ENCODE measurements at places on chromosomes 3 and 15. TPM values are rescaled to one million over a fixed set of nuclear protein-coding genes. Genes with fewer than 3 reads are reported as not detected.

GRCh38 chr3:171230865-171231264 lies 204.3 kb upstream of the SLC2A2 start:
- no peak for DNase-seq
- no peak overlapping the region for H3K4me3 ChIP-seq
- H3K4me1 ChIP-seq = peaks cover 4% of the 10 kb centered on the region
- no peak overlapping the region for H3K27ac ChIP-seq
- no peaks in the 10 kb centered on the region for H3K36me3 ChIP-seq

DNA sequence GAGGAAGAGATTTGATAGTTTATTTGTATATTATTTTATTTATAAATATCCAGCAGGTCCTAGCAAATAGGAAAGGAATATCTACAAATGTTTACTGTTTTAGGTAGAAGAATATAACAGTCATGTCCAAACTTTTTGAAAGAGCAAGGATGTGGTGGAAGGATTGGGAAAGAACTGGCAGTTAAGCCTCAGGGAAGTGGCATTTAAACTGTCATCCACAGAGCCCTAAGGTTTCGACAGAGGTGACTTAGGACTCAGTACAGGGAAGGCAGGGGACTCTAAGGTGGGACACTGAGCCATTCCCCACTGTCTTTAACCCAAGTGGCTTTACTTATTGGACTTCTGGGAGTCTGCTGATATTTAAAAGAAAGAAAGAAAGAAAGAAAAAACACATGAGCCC lies 11.8 kb upstream of the TMEM87A start:
- H3K27me3 ChIP-seq = no peaks in the 10 kb centered on the region
- no peaks in the 10 kb centered on the region for H3K36me3 ChIP-seq
- no peak overlapping the region for H3K27ac ChIP-seq
- no peak for DNase-seq
- H3K4me3 ChIP-seq = no peak overlapping the region

DNA sequence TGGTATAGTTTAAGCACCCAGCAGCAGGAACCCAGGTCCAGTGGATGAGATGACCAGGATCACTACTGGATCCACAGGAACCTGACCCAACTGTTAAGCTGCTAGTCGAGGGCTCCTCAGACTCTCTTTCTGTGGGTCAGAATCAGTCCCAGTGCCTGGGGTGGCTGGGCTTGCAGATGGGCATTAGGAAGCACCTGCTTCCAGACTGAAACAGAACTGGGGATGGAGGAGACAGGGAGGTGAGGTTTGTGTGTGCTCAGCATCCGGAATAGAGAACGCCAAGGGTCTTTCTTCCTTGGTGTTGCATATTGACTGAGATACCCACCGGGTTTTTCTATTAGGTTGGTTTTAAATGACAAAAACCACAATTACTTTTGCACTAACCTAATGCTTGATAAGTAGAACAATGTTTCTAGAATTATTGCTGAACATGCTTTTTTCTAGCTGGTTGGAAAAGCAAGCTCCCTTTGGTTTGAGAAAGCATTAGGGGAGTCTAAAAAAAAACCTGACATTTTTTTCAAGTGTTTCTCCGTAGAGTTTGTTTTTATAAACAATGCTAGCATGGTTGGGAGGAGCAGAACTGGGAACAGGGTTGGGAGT lies 779 bp downstream of the ST3GAL6 start:
- H3K36me3 ChIP-seq = no peaks in the 10 kb centered on the region
- no peak overlapping the region for H3K4me3 ChIP-seq
- no peak for DNase-seq
- H3K4me1 ChIP-seq = peaks cover 55% of the 10 kb centered on the region
- H3K27ac ChIP-seq = no peak overlapping the region

GRCh38 chr3:5766848-5767247 lies 579.3 kb downstream of the EDEM1 start:
- no peaks in the 10 kb centered on the region for H3K36me3 ChIP-seq
- no peaks in the 10 kb centered on the region for H3K27me3 ChIP-seq

DNA sequence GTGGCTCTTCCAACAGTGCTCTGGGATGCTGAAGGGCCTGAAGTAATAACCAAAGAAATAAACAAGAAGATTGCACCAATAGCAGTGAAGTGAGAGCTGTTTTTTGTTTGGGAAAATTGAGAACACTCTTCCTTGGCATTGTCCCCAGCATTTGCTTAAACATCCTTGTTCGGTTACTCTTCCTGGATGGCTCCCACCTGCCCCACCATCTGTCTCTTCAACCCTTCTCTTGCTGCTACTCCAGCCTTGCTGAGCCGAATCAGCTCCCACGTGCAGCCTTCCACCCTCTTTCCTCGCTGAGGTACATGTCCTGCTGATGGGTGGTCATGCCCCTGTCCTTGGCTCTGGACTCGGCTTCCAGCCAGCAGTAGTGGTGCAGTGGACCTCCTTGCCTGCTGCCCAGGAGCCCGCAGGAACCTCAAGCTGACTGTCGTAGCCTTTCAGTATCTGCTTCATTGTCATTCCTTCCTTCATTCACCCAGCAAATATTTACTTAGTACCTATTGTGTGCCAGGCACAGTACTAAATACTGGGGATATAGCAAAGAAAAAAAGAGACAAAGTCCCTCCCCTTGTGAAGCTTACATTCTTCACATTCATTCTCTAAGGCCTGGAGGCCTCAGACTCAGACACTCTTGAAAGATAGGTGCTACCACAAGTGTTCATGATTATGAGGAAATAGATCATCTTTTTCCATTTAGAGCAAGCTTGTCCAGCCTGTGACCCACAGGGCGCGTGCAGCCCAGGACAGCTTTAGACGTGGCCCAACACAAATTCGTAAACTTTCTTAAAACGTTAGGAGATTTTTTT lies 17.1 kb upstream of the VILL start:
- H3K27ac ChIP-seq = no peak overlapping the region
- no peak for DNase-seq
- no peaks in the 10 kb centered on the region for H3K27me3 ChIP-seq
- H3K36me3 ChIP-seq = no peaks in the 10 kb centered on the region
- H3K4me3 ChIP-seq = no peak overlapping the region

The COMMD4 gene
- 17.9 TPM for total RNA-seq

DNA sequence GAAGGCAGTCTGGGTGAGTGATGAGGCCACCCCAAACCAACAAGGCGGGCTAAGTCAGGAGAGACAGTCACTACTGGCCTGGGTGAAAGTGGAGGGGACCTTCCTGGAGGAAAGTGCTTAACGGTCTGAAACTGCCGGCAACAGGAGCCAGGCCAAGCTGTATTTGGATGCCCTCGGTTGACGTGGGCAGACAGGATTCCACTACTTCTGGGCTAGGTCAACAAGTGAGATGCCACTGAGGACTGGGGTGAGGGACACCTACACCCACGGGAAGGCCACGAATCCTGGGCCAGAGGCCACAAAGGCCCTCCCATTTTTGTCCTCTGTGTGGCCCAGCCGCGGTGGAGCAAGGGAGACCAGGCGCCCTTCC lies 12.3 kb downstream of the SPTBN5 start:
- H3K4me1 ChIP-seq = peaks cover 3% of the 10 kb centered on the region
- no peak overlapping the region for H3K27ac ChIP-seq
- H3K4me3 ChIP-seq = peak overlapping the region; percentile 40

The PRTG gene
- 0.71 TPM for total RNA-seq

DNA sequence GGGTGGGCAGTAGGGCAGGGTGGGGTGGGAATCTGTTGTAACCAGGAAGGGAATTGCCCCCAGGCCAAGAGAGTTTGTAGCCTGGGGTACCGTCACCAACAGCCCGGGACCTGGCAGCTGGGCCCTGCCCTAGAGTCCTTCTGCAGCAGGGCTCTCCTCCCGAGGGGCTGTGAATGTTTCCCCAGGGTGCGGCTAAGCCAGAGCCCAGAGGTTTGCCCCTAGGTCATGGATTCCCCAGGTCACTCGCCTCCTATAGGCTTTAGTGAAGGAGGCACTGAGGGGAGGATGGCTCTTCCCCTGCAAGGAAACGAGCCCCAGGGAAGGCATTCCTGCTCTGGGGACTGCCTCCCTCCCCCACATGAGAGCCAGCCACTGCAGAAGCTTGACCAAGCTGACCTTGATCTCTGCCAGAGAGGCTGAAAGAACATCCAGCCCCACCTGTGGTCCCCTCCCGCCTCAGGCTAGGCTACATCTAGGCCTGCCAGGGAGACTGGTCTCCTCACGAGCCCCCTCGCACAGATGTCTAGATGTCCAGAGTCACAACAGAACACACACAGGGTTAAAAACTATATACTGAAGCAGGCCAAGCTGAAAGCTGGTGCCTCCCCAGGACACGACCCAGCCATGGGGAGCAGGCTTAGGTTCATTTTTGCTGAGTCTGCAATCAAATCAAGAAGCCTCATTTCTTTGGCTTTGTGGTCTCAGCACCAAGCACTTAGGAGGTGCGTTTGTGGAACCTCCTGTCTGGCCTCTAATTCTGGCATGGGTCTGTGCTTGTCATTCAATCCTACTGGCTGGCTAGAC lies 69.1 kb upstream of the TAMM41 start:
- H3K4me3 ChIP-seq = no peak overlapping the region
- H3K36me3 ChIP-seq = no peaks in the 10 kb centered on the region
- no peaks in the 10 kb centered on the region for H3K27me3 ChIP-seq
- H3K4me1 ChIP-seq = no peaks in the 10 kb centered on the region
- DNase-seq = no peak

- H3K27me3 ChIP-seq = no peaks in the 10 kb centered on the region
- peaks cover 13% of the 10 kb centered on the region for H3K4me1 ChIP-seq
- no peak for DNase-seq
These were observed 32.6 kb downstream of the PRKCD start for GRCh38 chr3:53193466-53194209.

DNA sequence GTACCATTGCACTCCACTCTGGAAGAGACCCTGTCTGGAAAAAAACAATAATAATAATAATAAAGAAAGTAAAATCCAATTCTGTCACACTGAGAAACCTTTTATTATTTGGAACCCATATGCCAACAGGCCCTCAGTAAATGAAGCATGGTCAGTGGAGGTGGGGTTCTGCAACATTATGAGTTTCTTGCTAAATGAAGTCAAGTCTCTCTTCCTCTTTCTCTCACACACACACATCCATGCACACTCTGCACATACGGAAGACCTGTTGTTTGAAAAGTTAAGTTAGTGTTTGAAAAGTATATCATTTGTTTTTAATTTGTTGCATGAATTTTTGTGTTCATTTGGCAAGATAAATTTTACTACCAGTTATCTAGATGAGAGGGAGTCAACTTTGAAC lies 27.8 kb downstream of the GAP43 start:
- H3K27me3 ChIP-seq = no peaks in the 10 kb centered on the region
- H3K36me3 ChIP-seq = no peaks in the 10 kb centered on the region
- no peak for DNase-seq
- no peak overlapping the region for H3K27ac ChIP-seq
- H3K4me1 ChIP-seq = peaks cover 7% of the 10 kb centered on the region

GRCh38 chr3:149382101-149382467 lies 4.6 kb upstream of the TM4SF1 start:
- DNase-seq = no peak
- H3K4me1 ChIP-seq = peaks cover 4% of the 10 kb centered on the region
- H3K4me3 ChIP-seq = no peak overlapping the region
- H3K27ac ChIP-seq = no peak overlapping the region
- no peaks in the 10 kb centered on the region for H3K27me3 ChIP-seq
- no peaks in the 10 kb centered on the region for H3K36me3 ChIP-seq

The GCSAM gene
- not detected for total RNA-seq

The NR1I2 gene
- 0.18 TPM for total RNA-seq

The SYNPR gene
- not detected for total RNA-seq

The KNG1 gene
- total RNA-seq = not detected

The PIGZ gene
- total RNA-seq = 5.4 TPM

The CX3CR1 gene
- 0.25 TPM for total RNA-seq

The EPHB1 gene
- 6.5 TPM for total RNA-seq

- no peak overlapping the region for H3K27ac ChIP-seq
- no peak overlapping the region for H3K4me3 ChIP-seq
- H3K27me3 ChIP-seq = peaks cover 3% of the 10 kb centered on the region
- H3K4me1 ChIP-seq = no peaks in the 10 kb centered on the region
These were observed 150.6 kb downstream of the RAB11A start for GRCh38 chr15:66019826-66020398.

DNA sequence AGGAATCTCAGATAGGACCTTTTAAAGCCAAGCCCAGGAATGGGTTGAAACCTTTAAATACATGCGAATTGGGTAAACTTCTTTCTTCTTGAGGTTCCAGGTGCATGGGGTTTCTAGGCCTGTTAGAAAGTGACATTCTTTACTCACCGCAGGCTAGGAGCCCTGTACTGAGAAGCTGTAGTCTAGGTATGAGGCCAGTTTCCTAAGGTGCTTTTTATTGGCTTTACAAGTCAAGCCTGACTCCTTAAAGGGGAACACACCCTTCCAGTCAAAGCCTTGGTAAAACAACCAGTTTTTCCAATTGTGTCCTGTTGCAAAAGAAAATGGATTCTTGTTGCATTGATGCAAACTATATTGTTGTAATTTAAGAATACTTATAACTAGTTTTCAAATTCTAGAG lies 76.1 kb upstream of the ATP11B start:
- no peak overlapping the region for H3K4me3 ChIP-seq
- H3K27me3 ChIP-seq = no peaks in the 10 kb centered on the region
- H3K4me1 ChIP-seq = no peaks in the 10 kb centered on the region
- H3K27ac ChIP-seq = no peak overlapping the region

DNA sequence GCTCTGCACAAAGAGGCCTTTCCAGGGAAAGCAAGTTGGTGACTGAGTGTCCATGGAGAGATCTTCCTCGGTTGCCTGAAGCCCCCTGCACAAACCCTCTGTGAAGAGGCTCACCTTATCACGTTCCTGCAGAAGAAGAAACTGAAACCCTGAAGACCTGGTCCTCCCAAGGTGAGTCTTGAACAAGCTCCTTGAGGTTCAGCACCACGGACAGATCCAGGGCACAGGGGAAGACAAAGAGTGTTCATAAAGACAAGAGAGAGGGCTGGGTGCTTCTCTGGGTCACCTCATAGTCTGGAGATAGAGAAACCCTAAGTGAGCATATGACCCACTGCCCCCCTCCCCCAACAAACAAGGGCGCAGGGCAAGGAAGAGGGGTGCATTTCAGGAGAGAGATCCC lies 21.7 kb upstream of the TBC1D21 start:
- H3K27ac ChIP-seq = no peak overlapping the region
- H3K36me3 ChIP-seq = no peaks in the 10 kb centered on the region
- H3K27me3 ChIP-seq = no peaks in the 10 kb centered on the region
- H3K4me3 ChIP-seq = no peak overlapping the region
- DNase-seq = no peak
- no peaks in the 10 kb centered on the region for H3K4me1 ChIP-seq

The CDHR4 gene
- total RNA-seq = not detected

DNA sequence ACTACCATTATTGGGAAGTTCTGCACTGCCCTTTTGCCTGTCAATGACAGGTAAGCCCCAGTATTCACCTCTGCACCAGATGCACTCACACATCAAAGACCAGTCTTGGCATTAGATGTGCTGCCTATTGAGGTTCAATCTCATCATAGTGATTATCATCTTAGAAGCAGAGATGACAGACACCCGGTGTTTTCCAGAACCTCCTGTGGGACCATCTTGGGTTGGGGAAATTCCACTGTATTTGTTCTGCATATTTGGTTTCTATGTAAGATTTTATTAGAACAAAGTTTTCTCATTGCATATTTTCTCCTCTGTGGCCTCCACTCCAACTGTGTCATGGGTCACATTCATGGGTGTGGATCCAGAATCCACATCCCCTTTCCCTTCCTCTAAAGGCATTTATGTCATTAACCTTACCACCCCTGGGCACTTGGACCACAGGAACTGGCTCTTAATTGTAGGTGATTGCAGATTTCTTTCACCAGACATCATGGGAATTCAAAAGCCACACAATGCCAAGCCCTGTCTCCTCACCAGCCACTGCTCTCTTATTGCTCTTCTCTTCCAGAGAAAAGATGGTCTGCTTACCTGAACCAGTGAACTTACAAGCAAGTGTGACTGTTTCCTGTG lies 31.2 kb downstream of the PLA1A start:
- peak overlapping the region; percentile 84 for H3K27ac ChIP-seq
- H3K36me3 ChIP-seq = no peaks in the 10 kb centered on the region
- peaks cover 82% of the 10 kb centered on the region for H3K4me1 ChIP-seq
- DNase-seq = no peak
- H3K27me3 ChIP-seq = no peaks in the 10 kb centered on the region
- no peak overlapping the region for H3K4me3 ChIP-seq

The FEZF2 gene
- not detected for total RNA-seq
